Effector memory CD4-positive, alpha-beta T cell (primary cell): ENCODE measurements at places on chromosomes 4 and X.
A peak's percentile ranks its signal among the peaks of the same experiment; 100 is the strongest.

DNA sequence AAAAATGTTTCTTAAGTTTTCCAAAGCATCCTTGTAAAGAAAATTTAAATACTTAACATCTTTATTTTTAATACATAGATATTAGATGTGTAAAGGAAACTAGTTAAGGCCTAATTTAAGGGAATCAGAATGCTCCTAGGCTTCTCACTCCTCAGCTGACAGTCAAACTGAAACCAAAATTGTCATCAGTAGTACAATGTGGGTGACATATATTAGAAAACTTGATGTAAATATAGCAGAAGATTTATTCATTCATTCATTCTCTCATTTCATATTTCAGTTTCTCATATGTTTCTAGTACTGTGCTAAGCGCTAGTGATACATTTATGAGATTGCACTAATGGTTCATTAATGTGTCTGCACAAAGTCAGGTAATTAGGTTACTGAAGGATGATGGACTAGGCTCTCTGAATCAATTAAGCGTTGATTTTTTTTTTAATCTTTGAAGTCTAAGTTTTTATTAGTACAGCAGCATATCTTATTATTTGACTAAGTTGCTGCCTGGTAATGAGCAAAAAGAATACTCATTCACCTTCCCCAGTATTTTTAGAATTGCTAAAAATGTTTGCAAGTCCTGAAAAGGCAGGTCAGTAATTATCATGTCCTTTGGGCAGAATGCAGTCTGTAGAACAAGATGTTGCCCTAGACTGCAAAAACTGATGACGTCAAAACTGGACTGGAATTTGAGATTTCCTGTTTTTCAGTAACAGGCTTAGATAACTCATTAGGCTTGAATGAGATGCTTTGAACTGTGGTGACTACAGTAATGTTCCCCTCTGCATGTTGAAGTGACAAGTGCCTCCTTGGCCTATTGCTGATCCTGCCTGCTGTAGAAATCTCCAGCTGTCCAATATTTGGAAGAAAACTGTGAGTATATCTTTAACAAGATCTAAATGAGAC, 128.7 kb downstream of the ARHGAP24 start:
- no peak for DNase-seq

- DNase-seq: no peak
These were observed 8.8 kb downstream of the GPRIN3 start for GRCh38 chr4:89298788-89299152.

- no peak for DNase-seq
These were observed 158.2 kb downstream of the AREG start for GRCh38 chr4:74603186-74603585.

DNA sequence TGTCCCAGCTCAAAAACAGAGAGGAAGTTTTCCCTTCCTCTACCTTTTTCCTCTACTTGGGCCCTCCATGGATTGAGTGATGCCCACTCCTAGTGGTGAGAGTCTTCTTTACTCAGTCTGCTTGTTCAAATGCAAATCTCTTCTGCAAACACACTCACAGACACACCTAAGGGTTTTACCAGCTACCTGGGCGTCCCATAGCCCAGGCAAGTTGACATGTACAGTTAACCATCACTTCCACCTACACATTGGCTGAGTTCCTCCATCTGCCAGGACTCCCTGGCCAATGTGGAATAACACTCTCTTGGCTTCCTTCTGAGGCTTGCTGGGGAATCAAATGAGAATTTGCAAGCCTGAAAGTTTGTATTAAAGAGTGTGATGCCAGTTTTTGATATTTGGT, 45.7 kb upstream of the DHRSX start:
- no peak for DNase-seq

DNA sequence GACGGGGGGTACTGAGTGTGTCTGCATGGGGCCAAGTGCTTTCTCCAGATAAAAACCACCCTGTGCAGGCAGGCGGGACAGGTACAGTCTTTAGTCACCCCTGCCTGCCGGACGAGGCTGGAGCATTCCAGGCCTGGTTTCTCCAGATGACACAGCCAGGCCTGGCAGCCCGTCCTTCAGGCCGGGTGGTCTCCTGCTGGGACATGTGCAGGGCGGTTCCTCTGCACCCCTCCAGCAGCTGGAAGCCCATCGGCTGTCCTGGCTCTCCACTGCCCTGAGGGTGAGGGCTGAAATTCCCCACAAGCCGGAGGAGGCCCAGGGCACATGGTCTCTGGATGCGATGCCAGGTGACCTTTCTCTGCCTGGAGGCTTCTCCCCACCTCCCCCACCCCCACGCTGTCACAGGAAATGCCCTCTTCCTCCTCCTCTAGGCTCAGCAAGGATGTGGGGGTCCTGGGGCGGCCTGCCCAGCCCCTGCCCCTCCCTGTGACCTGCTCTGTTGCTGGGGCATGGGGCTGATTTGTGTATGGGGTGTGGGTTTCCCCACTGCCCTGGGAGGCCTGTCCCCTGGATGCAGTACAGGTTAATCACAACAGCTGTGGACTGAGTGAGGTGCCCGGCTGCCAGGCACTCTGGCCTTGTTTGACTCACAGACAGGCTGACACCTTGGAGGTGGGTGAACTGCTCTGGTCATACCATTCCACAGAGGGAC, 110.7 kb upstream of the LRPAP1 start:
- no peak for DNase-seq

GRCh38 chrX:135382260-135382659, 39.5 kb upstream of the SMIM10L2A start:
- DNase-seq: no peak

DNA sequence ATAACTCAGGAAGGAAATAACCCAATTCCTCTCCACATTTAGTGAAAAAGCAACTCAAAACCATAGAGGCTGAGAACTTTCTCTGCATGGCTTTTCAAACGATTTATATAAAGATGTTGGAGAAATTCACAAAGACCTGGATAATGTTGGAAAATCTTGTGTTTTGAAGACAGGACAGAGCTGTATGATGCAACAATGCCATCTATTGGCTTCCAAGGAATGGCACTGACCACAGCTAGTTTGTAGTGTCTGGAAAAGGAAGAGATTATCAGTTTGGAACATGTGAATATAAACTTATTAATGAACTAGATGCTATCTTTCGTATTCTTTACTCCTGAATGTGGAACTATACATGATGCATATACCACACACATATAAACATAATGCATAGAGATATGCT, 503.6 kb downstream of the IL1RAPL1 start:
- no peak for DNase-seq

- no peak for DNase-seq
These were observed 741 bp downstream of the SPATA18 start for GRCh38 chr4:52051615-52052474.

DNA sequence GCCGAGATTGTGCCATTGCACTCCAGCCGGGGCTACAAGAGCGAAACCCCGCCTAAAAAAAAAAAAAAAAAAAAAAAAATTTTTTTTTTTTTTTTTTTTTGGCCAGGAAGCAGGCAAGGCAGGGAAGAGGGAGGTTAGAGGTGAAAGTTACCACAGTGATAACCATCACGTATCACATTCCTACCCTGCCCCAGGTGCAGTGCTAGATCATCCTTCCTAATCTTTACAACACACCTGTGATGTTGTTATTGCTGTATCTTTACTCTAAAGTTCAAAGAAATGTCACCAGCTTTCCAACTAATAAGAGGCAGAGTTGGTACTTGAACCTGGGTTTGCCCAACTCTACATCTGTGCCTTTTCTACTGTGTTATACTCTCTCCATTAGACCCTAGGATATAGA, 7.2 kb upstream of the LIMCH1 start:
- DNase-seq: no peak

DNA sequence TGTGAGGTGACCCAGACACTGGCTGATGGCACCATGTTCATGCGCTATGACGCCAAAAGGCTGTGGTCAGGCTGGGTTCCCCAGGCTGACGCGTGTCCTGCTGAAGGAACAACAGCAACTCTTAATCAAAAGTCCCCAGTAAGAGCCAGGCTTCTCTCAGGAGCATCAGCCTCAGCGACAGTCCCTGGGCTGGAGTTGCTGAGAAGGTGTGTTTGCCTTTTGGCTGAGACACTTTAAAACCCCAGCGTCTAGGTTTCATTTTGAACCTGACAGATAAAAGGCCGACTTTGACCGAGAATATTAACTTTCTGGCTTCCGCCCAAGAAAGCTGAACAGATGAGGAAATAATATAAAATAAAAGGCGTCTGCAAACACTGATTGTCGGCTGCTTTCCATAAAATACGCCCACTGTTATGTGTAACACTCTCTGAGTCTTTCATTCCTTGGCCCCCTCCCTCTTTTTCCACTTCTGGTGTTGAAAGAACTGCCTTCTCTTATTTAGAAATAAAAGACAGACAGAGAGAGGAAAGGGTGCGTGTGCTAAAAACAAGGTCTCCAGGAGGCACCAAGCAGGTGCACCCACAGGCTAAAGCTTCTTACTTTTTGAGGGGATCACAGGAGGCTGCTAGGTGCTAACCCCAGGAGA, 373.6 kb downstream of the MID1IP1 start:
- DNase-seq: peak; percentile 33

GRCh38 chr4:152630324-152630723, 49.5 kb downstream of the TMEM154 start:
- no peak for DNase-seq

DNA sequence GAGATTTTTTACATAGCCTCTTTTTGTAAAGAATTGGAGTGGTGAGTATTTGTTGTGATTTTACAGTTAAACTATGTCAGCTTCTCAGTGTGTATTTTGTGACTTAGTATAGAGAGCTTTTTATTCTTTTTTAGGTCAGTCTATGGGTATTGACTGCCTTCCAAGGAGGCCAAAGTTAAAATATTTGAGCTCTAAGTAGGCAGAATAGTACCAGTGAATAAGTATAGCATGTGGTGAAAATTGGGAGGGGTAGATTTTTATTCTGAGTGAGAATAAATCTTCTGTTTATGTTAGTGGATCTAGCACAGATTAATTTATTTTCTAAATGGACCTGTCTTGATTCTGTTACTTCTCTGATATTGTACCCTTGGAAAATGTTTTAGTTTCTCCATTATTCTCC, 37.5 kb downstream of the HERC3 start:
- no peak for DNase-seq

- DNase-seq: no peak
These were observed 12.2 kb upstream of the MCF2 start for GRCh38 chrX:139720136-139720535.

GRCh38 chrX:134580907-134581306, 77.4 kb downstream of the PLAC1 start:
- no peak for DNase-seq

GRCh38 chr4:152501846-152502536, 33.9 kb downstream of the FBXW7 start:
- no peak for DNase-seq

DNA sequence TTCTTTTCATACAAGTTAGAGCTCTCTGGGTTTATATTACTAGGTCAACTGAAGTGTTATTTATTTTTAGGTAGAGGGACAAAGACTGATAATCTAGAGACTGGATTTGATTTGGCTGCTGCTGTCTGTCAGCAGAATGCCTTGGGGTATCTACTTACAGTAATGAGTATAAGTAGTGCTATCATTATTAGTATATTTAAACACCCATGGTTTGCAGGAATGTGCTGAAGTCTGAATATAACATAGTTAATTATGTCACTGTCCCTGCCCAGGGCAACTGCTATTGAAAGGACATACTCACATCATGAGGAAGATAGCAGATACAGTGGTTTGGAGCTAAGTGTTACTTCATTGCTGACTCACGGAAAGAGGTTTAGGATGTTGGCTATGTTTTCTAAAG, 76.2 kb downstream of the PRRG1 start:
- no peak for DNase-seq

DNA sequence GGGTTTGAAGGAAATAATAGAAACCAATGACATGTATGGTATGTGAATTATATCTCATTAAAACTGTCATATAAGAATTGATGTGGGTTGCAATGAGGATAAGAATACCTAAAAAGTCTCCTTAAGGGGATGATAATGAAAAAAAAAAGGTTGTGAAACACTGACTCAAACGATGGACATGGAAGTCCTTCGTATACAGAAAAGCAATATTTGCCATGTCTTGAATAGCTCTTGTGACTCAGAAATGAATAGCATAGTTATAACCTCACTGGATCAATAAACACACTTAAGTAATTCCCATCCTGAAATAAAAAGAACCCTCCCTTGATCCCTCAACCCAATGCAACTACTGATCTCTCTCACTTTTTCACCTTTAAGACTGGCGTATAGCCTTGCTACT, 89.7 kb downstream of the OPHN1 start:
- DNase-seq: no peak

- no peak for DNase-seq
These were observed 973.3 kb downstream of the PCDH18 start for GRCh38 chr4:136558940-136559494.

- DNase-seq: no peak
These were observed 4.9 kb downstream of the UGT8 start for GRCh38 chr4:114603497-114603896.

- no peak for DNase-seq
These were observed 37.9 kb downstream of the RAB40AL start for GRCh38 chrX:102975016-102975415.

DNA sequence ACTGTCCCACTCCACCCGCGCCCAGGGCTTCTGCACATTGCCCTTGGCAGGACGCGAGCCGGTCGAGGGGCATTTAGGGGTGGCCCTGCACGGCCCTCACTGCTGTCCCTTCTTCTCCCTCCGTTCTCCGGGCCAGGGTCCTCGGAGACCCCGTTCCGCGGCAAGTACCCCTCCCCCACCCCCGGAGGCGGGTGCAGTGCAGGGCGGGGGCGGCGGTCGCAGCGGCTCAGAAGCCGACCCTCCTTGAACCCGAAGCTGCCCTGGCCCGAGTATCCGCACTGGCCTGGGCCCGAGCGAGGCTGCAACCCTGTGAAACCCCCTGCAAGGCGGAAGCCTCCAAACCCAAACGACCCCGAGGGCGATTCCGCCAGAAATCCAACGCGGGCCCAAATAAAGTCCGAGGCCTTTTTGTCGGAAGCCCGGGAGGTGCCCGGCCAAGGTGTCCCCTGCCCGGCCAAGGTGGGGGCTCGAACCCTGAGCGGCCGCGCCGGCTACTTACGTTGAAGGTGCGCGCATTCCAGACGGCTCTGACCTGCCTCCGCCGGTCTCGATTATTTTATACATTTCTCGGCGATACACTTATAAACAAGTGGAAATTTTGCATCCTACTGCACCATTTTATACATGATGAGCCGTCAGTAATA, 53.1 kb upstream of the TMEM33 start:
- no peak for DNase-seq

GRCh38 chrX:153767674-153768055, 3.6 kb downstream of the PLXNB3 start:
- DNase-seq: no peak

- no peak for DNase-seq
These were observed 109.4 kb downstream of the KLHL4 start for GRCh38 chrX:87626996-87627395.

DNA sequence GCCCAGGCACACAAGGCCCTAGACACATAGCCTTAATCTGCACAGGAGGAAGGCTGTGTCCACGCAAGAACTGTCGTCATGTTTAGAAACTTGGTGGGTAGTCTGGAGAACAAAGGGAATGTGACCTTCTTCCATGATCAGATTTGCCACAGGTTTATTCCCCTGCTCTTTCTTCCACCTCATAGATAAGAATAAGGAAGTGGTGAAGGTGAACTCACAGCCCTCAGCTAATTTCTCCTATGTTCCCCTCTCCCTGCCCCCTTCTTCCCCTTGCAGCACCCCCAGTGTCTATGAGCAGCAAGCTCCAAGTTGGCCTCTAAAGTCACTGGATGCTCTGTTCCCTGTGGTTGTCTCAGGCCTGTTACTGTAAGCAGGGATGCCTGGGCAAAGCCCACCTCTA, 39.8 kb upstream of the LAS1L start:
- no peak for DNase-seq
